ENCODE measurements at places on chromosomes 3 and 15.
A peak's percentile ranks its signal among the peaks of the same experiment; 100 is the strongest.

GRCh38 chr3:22732641-22733040 is 470.5 kb upstream of the UBE2E2 start:
- DNase-seq, result no peak

DNA sequence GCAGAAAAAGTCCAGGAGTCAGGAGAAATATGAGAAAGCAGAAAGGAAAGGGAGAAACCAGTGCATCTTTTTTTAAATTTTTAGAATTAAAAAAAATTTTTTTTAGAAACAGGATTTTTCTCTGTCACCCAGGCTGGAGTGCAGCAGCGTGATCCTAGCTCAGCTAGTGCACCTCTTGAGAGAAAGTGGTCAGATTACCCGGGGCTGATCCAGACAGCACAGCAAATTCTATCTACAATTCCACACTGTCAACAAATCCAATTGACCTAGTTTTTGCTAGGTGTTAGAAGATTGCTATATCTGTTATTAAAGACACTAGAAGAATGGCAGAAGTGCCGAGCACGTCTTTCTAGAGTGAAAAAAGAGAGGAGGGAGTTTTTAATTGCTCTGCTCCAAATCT is 117.3 kb downstream of the RFTN1 start:
- DNase-seq, result no peak

DNA sequence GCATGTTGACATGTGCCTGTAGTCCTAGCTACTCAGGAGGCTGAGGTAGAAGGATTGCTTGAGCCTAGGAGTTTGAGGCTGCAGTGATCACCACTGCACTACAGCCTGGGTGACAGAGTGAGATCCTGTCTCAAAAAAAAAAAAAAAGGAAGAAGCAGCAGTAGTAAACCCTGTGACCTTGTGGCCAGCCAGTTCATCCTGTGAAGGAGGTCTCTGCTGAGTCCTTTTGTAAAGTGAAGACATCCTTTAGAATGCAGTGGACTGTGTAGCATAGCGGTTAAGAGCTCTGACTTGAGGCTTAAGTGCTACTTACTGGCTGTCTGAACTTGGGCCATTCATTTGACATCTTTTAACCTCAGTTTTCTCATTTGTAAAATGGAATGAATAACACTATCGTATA is 8.3 kb downstream of the EXOSC7 start:
- peak; percentile 39 for DNase-seq

DNA sequence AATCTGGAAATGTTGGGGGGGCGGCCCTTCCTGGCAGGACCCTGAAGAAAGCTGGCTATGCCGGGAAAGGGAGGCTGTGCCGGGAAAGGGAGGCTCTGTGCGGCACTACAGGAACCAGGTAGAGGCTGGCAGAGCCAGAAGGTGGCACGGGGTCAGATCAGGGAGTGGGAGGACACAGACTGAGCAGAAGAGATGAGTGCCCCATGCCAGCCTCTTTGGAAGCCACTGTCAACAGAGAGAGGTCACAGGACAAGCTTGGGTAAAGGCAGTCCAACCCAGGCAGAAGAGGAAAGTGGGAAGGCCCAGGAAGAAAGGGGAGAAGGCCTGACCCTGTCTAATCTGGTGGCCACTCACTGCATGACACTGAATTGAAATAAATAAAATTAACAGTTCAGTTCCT is 1.5 kb downstream of the C15orf62 start:
- no peak for DNase-seq

GRCh38 chr3:127492426-127492825 is 98.1 kb downstream of the TPRA1 start:
- DNase-seq, result no peak

DNA sequence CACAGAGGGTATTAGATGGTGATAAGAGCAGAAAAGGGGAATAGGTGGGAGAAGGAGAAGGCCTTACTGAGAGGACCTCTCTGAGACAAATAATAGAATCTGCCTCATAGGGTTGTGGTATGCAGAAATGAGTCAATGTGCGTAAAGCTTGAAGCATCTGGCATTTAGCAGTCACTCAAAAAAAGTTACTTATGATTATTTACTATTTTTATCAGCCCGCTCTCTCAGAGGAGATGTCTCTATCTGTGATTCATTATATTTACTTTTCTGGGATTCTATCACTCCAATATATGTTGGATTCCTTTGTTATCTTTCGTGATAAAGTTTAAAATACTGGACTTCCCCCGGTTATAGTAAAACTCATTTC is 4.6 kb upstream of the TM4SF1 start:
- DNase-seq, result no peak

- DNase-seq, result no peak
These were observed 26.4 kb downstream of the CD96 start for GRCh38 chr3:111568355-111568754.

All from T-helper 2 cell (primary cell).